ENCODE measurements at places on chromosomes 6 and 20. TPM values are rescaled to one million over a fixed set of nuclear protein-coding genes. Genes with fewer than 3 reads are reported as not detected.

- H3K27ac ChIP-seq: no peak overlapping the region
- DNase-seq: no peak
- no peaks in the 10 kb centered on the region for H3K36me3 ChIP-seq
Observed at GRCh38 chr6:42385339-42385738, 66.4 kb downstream of the TRERF1 start.

DNA sequence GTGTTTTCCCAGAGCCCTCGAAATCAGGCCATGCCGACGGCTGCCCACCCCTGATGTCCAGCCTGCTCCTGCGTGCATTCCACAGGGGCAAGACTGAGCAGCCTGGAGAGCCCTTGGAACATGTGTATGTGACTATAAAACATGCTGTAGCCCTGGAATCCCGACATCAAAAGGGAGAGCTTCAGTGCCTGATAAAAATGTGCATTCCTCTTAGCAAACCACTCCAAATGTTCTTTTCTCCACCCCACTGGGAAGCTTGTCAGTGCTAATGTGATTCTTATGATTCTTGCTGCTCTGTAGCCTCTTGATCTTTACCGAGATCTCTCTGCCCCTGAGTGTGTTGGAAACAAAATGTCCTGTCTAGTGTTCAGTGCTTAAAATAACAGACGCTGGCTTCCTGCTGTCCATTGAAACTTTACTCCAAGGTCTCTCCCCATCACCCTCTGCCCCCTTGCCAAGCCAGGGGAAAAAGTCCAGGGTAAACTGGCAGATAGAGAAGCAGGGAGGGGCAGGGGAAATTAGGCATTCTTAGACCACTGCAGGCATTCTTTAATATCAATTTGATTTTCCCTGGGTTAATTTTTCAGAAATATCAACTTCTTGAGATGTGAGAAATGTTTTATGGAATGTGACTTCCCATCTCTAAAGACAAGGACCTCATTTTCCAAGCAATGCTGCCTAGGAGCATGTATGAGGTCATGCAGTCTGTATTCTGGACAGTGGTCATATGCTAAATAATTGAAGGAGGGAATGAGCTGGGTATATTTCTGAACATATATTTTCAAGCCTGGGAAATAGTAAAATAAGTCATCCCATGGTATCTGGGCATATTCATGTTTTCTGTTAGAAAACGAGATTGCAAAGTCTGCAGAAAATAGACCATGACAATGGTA, 73.8 kb upstream of the ISM1 start:
- no peaks in the 10 kb centered on the region for H3K27me3 ChIP-seq
- H3K4me3 ChIP-seq: no peak overlapping the region
- H3K36me3 ChIP-seq: peaks cover 32% of the 10 kb centered on the region
- no peak for DNase-seq
- H3K4me1 ChIP-seq: peaks cover 26% of the 10 kb centered on the region

GRCh38 chr20:5024103-5024502, 22.8 kb upstream of the SLC23A2 start:
- no peak overlapping the region for H3K27ac ChIP-seq
- DNase-seq: no peak
- peaks cover 3% of the 10 kb centered on the region for H3K4me1 ChIP-seq
- no peaks in the 10 kb centered on the region for H3K27me3 ChIP-seq
- H3K4me3 ChIP-seq: no peak overlapping the region
- H3K36me3 ChIP-seq: peaks cover 1% of the 10 kb centered on the region

- H3K36me3 ChIP-seq: no peaks in the 10 kb centered on the region
- H3K27me3 ChIP-seq: peaks cover 97% of the 10 kb centered on the region
- no peak overlapping the region for H3K27ac ChIP-seq
- no peak for DNase-seq
- H3K4me3 ChIP-seq: peak overlapping the region; percentile 57
Observed at GRCh38 chr6:99613705-99614429, 7.2 kb downstream of the PRDM13 start.

DNA sequence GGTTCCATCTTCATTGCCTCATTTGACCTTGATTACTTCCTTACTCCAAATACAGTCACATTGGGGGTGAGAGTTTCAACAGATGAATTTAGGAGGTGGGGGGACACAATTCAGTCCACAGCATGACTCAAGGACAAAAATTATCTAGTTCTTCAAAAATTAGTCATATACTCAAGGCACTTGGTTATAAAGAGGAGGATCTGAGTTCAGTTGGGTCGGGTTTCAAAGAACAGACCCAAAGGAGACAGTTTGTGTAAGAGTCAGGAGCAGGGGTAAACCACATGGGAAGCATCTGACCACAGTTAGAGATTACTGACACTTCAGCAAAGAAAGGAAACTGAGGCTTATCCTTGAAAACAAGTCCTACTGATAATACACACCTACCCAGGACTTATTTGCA, 138.0 kb downstream of the TBC1D7 start:
- no peak for DNase-seq
- H3K27me3 ChIP-seq: peaks cover 36% of the 10 kb centered on the region
- no peaks in the 10 kb centered on the region for H3K36me3 ChIP-seq
- no peaks in the 10 kb centered on the region for H3K4me1 ChIP-seq

HRH3 gene
- total RNA-seq: not detected

- no peaks in the 10 kb centered on the region for H3K36me3 ChIP-seq
- H3K4me1 ChIP-seq: peaks cover 14% of the 10 kb centered on the region
- no peak overlapping the region for H3K4me3 ChIP-seq
- no peak overlapping the region for H3K27ac ChIP-seq
- DNase-seq: no peak
Observed at GRCh38 chr6:91575032-91575431, 988.2 kb upstream of the MAP3K7 start.

- no peaks in the 10 kb centered on the region for H3K4me1 ChIP-seq
- no peaks in the 10 kb centered on the region for H3K36me3 ChIP-seq
- no peaks in the 10 kb centered on the region for H3K27me3 ChIP-seq
- no peak overlapping the region for H3K4me3 ChIP-seq
- no peak overlapping the region for H3K27ac ChIP-seq
- no peak for DNase-seq
Observed at GRCh38 chr20:22020201-22020600, 314.7 kb downstream of the PAX1 start.

DNA sequence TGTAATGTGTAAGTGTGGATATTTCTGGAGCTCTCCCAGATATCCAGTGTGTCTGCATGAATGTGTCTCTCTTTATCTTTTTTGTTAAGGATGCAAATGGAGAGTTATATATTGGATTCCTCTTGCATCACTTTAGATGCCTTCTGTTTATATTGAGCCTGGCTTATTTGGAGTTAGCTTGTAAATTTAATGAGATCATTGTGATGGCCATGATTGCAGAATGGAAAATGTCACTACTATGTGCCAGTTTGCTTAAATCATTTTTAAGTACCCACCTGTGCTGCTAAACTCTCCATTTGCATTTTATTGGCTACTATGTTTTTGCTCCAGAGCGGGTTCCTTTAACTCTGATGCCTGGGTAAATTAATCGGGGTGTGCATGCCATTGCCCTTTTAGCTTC, 334.8 kb downstream of the UTRN start:
- no peaks in the 10 kb centered on the region for H3K36me3 ChIP-seq
- peaks cover 8% of the 10 kb centered on the region for H3K4me1 ChIP-seq
- H3K4me3 ChIP-seq: no peak overlapping the region
- H3K27ac ChIP-seq: no peak overlapping the region
- no peaks in the 10 kb centered on the region for H3K27me3 ChIP-seq

DNA sequence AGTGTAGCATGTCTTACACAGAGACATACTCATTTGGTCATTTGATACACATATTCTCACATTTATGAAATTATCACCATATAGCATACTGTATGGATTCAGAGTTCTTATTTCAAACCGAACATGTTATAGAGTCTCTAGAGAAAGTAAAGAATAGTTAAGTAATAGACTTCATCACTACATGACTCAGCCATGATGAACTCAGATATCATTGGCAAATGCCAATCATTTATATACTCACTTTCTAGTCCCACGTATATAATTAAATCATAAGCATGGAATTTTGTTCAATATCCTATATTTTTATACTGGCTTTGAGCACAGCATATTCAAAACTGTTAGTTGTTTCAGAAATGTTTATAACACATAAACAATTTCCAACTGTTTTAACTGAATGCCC, 749.9 kb downstream of the HACE1 start:
- H3K4me1 ChIP-seq: no peaks in the 10 kb centered on the region
- no peak overlapping the region for H3K27ac ChIP-seq
- no peak overlapping the region for H3K4me3 ChIP-seq
- H3K27me3 ChIP-seq: no peaks in the 10 kb centered on the region

CARMIL1 gene
- total RNA-seq: 14.2 TPM

CD24 gene
- total RNA-seq: 377 TPM

DNA sequence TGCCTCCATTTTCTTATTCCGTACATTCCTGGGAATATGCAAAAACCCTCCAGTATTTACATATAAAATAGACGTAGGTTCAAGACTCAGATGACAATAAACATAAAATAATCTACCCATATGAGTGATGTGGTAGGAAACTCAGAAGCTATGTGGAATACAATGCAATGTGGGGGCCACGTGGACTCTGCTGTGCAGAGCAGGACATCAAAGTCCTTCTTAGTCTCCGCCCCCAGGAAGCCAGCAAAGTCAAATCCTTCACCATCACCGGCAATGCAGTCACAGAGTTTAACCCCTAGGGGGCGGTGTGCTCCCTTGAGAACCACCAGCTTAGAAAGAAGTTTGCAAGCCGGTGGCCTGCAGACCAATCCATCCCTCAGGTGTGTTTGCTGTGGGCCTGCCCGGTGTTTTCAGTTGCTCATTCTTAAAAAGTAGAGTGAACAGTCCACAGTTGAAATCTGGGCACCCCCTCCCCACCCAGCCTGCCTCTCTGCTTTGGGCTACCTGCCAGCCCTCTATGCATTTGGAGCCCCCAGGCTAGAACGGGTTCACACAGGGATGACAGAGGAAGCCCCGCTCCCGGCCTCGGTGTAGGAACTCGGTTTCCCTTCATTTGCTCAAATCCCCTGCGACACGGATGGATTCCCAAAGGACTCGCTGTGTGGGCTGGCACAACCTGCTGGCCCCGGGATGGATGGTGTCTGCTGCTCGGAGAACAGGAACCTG, 59.9 kb downstream of the SULF2 start:
- peaks cover 2% of the 10 kb centered on the region for H3K36me3 ChIP-seq
- peak; percentile 57 for DNase-seq
- H3K4me3 ChIP-seq: no peak overlapping the region
- no peaks in the 10 kb centered on the region for H3K27me3 ChIP-seq
- peak overlapping the region; percentile 40 for H3K27ac ChIP-seq

DNA sequence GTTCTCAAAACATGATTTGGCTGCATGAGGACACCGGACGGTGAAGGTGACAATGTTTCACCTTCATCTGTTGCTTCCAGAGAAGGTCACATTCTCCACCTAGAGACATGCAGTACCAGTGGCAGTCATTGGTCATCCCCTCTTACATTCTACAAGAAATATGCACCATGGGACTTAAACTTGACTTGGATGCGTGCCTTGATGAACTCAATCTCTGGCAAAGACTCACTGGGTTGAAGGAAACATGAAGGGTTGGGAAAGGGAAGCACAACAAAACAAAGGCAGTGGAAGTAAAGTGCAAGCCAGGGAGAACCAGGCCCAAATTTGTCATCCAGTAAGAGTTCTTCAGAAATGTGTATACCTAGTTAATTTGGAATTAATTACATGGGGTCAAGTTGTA, 39.4 kb upstream of the ARMH2 start:
- no peaks in the 10 kb centered on the region for H3K4me1 ChIP-seq
- no peak overlapping the region for H3K27ac ChIP-seq
- no peak for DNase-seq
- no peaks in the 10 kb centered on the region for H3K27me3 ChIP-seq

HLA-DQB1 gene
- 9.8 TPM for total RNA-seq

DNA sequence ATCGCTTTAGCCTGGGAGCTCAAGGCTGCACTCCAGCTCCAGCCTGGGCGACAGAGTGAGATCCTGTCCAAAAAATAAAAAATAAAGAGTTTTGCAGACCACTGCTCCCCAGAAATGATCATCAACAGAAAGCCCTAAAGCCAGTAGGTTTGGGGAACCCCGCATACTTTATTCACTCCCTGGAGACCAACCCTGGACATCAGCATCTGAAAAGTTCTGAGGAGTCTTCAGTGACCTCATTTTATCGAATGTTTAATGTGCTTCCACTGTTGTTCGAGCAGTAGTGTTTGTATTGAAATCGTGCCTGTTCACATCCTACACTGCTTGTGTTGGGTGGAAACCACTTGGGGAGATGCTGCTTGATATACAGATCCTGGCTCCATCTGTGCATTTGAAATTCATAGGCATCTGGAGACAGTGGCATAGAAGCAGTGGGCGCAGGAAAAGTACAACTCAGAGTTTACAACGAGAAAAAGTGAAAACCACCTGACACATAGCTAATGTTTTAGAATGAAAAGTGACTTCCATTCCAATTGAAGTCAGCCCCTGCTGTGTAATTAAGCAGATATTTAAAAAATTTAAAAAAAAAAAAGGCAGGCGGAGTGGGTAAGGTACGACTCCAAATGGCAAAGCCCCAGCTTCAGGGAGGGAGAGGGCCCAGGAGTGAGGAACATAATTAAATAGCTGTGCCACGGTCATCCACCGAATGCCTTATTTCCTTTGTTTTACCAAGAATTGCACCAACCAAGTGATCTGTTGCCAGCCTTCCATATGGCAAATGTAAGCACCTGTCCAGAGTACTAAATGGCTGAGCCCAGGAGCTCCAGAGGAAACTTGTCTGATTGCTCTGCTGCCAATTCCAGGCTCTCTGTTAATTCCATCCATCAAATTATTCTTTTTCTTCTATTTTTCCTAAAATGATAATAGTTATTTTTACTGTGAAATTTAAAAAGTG, 100.4 kb upstream of the NAA20 start:
- peaks cover 14% of the 10 kb centered on the region for H3K36me3 ChIP-seq
- H3K4me3 ChIP-seq: no peak overlapping the region
- no peak overlapping the region for H3K27ac ChIP-seq
- peaks cover 6% of the 10 kb centered on the region for H3K4me1 ChIP-seq
- H3K27me3 ChIP-seq: no peaks in the 10 kb centered on the region
- no peak for DNase-seq

DZANK1 gene
- total RNA-seq: 5.3 TPM

BCKDHB gene
- total RNA-seq: 23.8 TPM

IL17F gene
- total RNA-seq: not detected

GRCh38 chr6:138643210-138643609, 130.4 kb upstream of the CCDC28A start:
- H3K27ac ChIP-seq: no peak overlapping the region
- no peak overlapping the region for H3K4me3 ChIP-seq
- DNase-seq: no peak
- H3K27me3 ChIP-seq: no peaks in the 10 kb centered on the region
- no peaks in the 10 kb centered on the region for H3K36me3 ChIP-seq

DNA sequence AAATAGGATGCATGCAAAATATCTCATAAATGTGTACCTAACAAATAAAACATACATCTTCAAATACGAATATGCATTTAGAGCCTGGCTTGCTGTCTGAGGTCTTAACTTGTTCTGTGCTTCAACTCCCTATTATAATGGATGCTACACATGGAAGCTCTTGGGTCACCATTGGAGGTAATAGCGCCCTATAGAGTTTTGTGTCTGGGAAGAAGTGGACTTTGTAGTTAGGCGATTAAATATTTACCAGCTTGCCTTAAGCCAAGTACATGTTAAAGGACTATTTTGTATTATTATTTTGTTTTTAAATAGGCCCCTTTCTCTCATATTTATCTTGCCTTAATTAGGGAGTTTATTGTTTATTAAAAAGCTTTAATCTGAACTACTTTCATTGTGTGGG, 107.4 kb downstream of the LAMA2 start:
- no peak for DNase-seq
- H3K27me3 ChIP-seq: no peaks in the 10 kb centered on the region
- no peaks in the 10 kb centered on the region for H3K36me3 ChIP-seq
- H3K4me3 ChIP-seq: no peak overlapping the region
- no peaks in the 10 kb centered on the region for H3K4me1 ChIP-seq

All from mesothelial cell of epicardium (in vitro differentiated cells).